D721Med (cell line): ENCODE measurements at places on chromosomes 7 and 10.
A peak's percentile ranks its signal among the peaks of the same experiment; 100 is the strongest.

DNA sequence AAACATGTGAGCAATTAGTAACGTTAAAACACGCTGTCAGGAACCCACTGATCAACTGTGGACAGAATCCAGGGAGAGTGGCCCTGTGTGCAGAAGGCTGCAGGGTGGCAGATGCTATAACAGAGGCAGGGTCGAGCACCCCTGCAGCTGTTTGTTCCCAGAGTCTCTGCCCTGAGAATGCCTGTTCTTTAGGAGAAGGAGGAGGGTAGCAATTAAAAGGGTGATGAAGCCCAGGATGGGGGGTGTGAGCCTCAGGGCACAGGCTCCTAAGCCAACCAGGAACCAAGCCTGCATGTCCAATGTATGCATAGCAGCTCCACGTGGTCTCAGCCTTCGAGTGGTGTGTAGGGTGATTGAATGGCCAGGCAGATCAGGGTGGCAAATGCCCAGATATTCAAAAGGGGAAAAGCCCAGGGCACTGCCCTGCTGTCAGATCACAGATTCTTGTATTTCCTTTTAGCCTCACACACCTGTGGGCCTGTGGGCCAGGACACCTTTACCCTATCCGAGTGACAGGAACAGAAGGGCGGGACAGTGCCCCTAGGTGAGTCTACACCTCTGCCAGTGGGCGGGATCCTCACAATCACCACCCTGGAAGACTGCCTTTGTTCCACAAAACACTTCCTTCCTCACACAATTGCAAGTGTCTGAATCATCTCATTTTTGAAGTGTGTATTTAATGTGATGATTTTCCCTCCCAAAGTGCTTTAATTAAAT lies 7.3 kb downstream of the WDFY4 start:
- no peak for DNase-seq

DNA sequence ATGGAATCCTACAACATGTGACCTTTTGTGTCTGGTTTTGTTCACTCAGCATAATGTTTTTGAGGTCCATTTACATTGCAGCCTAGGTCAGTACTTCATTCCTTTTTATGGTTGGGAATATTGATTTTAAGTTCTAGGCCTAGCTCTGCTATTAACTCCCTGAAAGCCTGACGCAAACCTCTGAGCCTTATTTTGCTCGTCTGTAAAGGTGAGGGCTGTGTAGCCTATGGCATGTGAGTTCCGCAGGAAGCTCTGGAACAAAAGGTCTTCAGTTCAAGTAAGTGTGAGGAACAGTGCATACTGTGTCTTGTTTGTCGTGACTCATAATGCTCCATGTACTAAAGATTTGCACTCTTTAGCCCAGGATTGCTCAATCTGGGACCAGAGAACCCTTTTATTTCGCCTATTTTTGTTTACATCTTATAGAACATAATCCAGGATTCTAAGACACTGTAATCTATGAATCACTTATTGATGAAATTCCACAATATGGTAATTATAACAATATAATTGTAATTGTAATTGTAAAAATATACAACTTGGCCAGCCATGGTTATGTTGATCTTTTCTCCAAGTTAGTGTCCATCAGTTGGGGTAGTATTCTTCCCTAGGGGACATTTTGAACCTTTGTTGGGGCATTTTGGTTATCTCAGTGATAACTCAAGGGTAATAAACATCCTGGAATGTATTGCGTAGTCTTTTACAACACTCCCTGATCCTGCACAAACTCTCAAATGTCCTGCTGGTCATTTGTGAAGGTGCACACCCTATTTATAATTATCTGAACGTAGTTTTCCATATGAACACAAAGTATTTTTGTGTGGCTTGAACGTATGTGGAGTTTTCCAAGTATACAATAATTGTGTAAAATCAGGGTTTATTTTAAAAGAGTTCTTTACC lies 184.7 kb downstream of the VTI1A start:
- no peak for DNase-seq

GRCh38 chr7:108094933-108095710 lies 35.0 kb downstream of the LAMB4 start:
- DNase-seq = no peak

DNA sequence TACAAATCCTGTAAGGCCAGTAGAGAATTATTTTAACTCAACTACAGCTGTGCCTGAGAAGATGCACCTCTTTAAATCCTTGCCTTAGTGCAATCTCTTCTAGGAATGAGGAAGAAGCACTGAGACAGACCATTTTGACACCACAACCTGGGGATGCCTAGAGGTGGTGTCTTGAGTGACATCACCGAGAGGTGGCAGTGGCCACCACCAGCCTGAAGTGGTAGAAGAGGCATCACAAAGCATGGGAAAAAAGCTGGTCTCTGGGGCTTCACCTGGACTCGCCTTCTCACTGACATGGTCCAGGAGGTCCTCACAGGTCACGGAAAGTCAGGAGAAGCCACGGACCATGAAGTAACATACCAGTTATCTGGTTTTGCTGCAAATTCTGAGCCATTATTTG lies 99.2 kb upstream of the PDLIM1 start:
- no peak for DNase-seq

DNA sequence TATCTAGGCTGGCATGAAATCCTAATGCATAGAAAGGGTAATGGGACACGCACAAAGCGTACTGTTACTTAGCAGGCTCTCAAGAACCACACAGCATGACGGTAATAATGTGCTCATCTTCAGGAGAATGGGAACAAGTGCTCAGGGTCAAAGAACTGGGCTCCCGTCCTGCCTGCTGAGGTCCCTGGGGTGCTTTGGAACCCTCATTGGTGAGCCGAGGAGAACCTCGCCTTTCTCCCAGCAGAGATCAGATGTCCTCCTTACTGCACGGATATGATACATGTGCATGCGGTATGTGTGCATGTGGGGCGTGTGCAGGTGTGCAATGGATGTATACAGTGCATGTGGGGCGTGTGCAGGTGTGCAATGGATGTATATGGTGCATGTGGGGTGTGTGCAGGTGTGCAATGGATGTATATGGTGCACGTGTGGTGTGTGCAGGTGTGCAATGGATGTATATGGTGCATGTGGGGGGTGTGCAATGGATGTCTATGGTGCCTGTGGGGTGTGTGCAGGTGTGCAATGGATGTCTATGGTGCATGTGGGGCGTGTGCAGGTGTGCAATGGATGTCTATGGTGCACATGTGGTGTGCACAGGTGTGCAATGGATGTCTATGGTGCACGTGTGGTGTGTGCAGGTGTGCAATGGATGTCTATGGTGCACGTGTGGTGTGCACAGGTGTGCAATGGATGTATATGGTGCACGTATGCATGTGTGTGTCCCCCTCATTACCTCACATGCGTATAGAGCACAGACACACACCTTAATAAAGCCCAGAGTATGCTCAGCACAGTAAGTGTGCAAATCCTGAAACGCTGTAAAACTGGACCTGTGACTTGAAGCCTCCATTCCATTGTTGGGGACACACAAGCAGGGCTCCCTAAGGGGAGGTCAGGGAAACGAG lies 336.3 kb downstream of the PTPRN2 start:
- no peak for DNase-seq

DNA sequence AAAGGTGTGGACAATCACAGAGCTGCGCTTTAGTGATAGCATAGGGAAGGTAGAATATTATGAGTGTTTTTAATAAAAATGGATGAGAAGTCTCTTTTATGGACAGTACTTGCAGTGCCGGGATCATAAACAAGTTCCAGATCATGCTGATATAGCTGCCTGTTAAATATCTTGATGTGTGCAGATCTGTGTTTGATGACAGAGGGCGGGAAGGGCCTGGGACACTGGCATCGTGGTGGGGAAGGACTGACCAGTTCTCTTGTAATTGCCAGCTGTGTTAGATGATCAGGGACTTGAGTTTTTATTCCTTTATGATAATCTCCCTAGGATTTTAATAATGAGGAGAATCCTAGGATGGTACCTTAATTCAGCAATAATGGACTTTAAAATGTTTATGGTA lies 14.6 kb downstream of the SND1 start:
- no peak for DNase-seq

DNA sequence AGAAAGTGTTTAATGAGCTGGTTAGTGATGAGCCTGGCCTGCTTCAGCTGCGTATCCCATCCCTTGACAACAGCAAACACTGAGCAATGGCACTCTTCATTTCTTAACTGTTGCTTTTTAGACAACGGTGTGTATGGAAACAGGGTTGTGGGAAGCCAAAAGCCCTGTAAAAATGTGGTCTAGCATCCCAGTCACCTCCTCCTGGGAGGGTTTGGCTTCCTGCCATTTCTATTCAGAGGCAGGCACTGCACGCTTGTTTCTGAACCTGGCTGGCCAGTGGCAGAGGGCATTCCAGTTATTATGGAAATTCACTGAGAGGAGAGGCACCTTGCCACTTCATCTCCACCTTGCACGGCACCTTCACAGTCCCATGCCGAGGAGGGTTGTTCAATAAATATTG lies 123.0 kb upstream of the ADARB2 start:
- DNase-seq = no peak

- DNase-seq = no peak
These were observed 749.4 kb downstream of the SUGCT start for GRCh38 chr7:40884241-40884640.

GRCh38 chr10:14478201-14478600 lies 147.5 kb upstream of the FRMD4A start:
- no peak for DNase-seq

DNA sequence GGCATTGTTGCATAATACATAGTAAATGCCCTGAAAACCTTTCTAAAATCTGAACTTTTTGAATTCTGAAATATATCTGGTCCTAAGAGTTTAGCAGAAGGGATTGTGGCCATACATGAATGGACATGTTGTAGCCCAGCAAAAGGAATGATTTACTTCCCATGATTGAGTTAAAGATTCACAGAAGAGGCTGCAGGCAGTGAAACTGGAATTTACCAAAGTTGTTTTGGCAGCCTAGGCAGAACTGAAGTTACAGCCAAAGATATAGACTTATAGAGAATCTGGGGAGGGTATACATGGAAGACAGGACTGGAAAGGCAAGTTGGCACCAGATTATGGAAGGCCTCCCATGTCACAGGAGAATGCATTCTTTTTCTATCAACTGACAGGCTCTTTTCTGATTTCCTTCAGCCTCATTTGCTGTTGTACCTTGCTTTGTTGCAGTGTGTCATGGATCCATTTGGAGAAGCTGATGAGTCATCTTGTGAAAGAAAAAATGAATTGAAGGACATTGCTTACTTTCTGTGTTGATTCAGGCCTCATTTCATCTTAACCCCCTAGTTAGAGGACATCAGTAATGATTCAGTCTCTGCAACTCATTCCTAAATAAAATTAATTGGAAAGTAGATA lies 356.2 kb upstream of the LRGUK start:
- DNase-seq = no peak

- peak; percentile 39 for DNase-seq
These were observed 52.2 kb downstream of the GALNT17 start for GRCh38 chr7:71184136-71184535.

DNA sequence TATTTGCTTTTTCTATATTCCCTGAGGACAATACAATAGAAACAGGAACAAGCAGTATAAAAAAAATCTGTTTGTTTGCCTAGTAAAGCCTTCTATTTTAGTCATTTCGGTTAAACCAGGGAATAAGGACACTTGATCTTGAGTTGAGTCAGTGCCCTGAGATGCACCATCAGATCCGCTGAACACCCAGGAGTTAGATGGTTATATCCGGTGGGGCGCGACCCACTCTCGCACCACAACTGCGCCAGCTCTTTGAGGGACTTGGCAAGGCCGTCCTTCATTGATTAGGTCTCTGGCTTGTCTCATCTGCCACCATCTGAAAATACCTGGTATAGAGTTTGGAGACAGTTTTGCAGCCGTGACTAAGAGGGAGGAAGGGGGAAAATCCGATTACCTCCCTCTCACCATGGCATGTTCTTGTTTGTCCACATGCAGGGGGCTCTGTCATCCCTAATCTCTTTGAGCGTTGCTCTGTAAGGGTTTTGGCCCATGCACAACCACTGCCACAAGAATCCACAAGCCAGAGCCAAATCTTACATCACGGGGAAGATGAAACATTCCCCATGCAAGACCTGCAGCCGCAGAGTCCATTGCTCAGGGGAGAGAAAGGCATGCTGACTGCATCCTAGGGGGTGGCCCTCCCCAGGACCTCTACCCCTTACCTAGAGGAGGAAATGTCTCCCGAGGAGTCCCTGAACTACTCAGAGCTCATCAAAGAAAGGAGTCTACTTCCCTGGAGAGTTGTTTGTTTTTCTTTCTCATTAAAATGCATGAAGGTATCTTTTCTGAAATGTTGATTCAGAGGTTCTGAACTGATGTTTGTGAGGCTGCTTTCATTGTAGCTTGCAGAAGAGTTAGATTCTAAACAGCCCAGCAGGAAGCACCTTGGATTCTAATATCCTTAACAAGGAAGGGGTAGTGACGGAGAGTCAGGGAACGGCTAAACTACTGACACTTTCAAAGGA lies 101.6 kb upstream of the FAM171A1 start:
- DNase-seq = no peak

DNA sequence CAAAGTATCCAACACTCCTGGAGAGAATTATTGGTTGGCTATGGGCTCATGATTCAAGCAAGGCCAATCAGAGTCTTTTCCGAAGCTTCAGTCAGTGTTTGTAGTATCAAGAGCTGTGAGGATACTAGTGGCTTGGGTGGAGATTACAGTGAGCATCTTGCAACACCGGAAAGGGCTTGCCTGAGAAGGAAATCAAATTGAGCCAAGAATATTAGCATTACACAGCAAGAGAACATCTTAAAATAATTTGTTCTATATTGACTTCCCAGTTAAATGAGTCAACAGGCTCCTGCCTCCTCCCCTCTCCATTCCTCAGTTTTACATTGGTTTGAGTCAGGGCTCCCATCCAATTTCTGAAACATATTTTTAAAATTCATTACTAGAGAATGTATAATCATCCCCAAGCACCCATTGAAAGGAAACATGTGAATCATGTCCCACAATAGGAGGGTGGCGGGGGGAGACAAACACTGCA lies 127.4 kb downstream of the ELAPOR2 start:
- DNase-seq = no peak

- no peak for DNase-seq
These were observed 50.0 kb upstream of the WIPI2 start for GRCh38 chr7:5139998-5140397.

GRCh38 chr10:15879058-15879457 lies 18.8 kb upstream of the MINDY3 start:
- no peak for DNase-seq

DNA sequence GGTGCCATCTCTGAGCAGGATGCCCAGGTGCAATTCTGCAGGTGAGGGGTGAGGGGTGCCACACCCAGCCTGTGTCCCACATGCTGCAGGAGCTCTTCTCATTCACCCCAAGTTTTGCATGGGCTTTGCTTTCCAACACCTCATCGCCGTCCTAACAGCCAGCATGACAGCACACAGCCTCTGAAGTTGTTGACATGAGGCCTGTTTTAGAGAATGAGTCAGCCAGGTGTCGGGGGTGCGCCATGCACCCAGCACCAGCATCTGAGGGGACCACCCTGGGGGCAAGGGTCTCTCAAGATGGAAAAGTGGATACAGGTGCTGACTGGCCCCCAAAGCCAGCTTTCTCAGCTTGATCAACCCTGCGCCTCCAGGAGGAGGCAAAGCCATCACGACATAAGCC lies 146.0 kb downstream of the GRID1 start:
- DNase-seq = no peak

GRCh38 chr10:100370714-100371481 lies 23.9 kb downstream of the SCD start:
- no peak for DNase-seq
